Endothelial cell (in vitro differentiated cells): ENCODE measurements at places on chromosomes 11 and 22. TPM values are rescaled to one million over a fixed set of nuclear protein-coding genes. Genes with fewer than 3 reads are reported as not detected.
A peak's percentile ranks its signal among the peaks of the same experiment; 100 is the strongest.

HTR3A gene
- not detected for total RNA-seq

TSPAN32 gene
- total RNA-seq, result 0.23 TPM

DNA sequence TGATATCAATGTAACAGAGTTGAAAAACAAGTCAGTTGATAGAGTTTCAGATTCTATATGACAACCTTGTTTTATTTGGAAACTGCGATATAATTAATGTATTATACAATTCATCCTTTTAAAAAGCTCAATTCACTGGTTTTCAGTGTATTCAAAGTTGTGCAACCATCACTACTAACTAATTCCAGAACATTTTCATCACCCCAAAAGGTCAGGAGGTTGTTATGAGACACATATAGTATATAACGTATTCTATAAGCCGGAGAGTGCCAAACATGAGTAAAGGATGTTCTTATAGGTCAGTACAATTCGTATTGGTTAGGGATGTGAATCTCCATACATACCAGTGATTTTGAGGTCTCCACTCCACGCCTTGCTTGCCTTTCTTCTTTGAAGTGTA, 40.1 kb upstream of the UCP3 start:
- H3K27me3 ChIP-seq, result no peaks in the 10 kb centered on the region
- no peak overlapping the region for H3K4me3 ChIP-seq
- H3K27ac ChIP-seq, result no peak overlapping the region
- H3K4me1 ChIP-seq, result no peaks in the 10 kb centered on the region
- peaks cover 14% of the 10 kb centered on the region for H3K36me3 ChIP-seq

DNA sequence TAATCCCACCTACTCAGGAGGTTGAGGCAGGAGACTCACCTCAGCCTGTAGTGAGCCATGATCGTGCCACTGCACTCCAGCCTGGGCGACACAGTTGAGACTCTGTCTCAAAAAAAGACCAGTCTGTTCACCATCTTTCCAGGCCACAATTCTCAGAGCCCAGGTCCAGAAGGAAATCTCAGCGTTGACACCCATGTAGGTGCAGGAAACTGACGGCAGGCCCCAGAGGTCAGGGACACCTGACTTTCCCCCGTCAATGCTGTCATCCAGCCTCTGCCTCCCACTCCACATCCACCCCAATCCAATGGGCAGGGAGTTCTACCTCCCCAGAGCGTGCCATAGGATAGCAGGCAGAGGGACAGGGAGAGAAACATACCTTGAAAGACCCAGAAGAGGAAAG, 5.9 kb upstream of the GRK2 start:
- peaks cover 14% of the 10 kb centered on the region for H3K27me3 ChIP-seq
- DNase-seq, result no peak
- no peak overlapping the region for H3K27ac ChIP-seq
- H3K4me1 ChIP-seq, result peaks cover 23% of the 10 kb centered on the region
- H3K36me3 ChIP-seq, result peaks cover 22% of the 10 kb centered on the region
- H3K4me3 ChIP-seq, result peak overlapping the region; percentile 65

DNA sequence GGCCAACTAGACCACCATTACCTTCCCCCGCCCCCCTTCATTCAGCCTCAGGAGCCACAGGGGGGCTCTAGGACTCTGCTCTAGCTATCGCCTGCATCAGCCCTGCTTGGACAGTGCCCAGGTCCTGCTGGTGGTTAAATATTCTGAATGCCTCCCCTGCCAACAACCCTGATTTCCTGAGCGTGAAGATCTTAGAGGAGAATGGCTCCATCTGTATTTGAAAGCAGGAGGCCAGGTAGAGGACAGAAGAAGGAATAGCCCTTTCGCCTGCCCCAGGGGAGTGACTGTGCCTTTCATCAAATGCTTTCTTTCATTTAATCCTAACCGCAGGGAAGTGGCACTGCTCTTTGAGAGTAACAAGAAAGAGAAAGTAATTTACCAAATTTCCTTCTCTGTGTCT, 69.2 kb downstream of the ISX start:
- H3K27me3 ChIP-seq, result peaks cover 2% of the 10 kb centered on the region
- no peak overlapping the region for H3K4me3 ChIP-seq
- no peak overlapping the region for H3K27ac ChIP-seq
- peaks cover 12% of the 10 kb centered on the region for H3K4me1 ChIP-seq

DNA sequence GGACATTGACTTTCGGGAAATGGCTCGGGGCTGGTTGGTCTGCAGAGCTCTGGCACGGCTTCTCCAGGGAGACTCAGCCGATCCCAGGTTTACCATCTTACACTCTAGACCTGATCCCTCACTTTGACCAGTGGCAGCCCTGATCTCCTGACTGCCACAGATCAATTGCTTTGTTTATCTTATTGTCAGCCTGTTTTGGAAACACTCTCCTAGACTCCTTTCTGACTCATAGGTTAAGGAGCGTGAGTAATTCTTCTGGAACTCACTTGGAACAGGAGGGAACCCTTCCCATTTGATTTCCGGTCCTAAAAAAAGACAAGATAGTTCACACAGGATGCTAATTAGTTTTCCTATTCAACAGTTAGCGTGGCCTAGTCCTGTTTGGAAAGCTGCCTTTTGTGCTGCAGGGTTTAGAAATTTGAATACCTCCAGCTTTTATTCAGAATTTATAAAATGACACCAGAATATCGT, 16.0 kb upstream of the BMAL1 start:
- H3K27ac ChIP-seq, result no peak overlapping the region
- peaks cover 15% of the 10 kb centered on the region for H3K4me1 ChIP-seq
- peaks cover 5% of the 10 kb centered on the region for H3K27me3 ChIP-seq
- no peak overlapping the region for H3K4me3 ChIP-seq
- no peaks in the 10 kb centered on the region for H3K36me3 ChIP-seq

DNA sequence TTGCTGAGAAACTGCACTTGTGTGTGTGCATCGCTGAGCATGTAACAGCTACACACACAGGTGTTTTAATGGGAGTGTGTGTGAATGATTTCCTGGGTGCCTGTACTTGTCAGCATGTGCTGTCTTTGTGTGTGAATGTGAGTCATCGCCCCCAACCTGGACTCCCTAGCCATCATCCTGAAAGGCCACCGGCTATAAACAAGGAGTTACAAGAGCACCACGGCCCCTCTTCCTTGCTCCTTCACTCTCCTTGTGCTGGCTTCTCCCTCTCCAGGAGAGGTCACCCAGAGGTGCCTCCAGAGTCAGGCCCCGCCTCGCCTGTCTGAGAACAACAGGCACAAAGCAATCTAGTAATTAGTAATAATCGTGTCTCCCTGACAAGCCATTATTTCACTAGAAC, 419.2 kb downstream of the BUD13 start:
- H3K4me1 ChIP-seq, result peaks cover 19% of the 10 kb centered on the region
- peaks cover 6% of the 10 kb centered on the region for H3K27me3 ChIP-seq
- DNase-seq, result no peak
- no peaks in the 10 kb centered on the region for H3K36me3 ChIP-seq

DNA sequence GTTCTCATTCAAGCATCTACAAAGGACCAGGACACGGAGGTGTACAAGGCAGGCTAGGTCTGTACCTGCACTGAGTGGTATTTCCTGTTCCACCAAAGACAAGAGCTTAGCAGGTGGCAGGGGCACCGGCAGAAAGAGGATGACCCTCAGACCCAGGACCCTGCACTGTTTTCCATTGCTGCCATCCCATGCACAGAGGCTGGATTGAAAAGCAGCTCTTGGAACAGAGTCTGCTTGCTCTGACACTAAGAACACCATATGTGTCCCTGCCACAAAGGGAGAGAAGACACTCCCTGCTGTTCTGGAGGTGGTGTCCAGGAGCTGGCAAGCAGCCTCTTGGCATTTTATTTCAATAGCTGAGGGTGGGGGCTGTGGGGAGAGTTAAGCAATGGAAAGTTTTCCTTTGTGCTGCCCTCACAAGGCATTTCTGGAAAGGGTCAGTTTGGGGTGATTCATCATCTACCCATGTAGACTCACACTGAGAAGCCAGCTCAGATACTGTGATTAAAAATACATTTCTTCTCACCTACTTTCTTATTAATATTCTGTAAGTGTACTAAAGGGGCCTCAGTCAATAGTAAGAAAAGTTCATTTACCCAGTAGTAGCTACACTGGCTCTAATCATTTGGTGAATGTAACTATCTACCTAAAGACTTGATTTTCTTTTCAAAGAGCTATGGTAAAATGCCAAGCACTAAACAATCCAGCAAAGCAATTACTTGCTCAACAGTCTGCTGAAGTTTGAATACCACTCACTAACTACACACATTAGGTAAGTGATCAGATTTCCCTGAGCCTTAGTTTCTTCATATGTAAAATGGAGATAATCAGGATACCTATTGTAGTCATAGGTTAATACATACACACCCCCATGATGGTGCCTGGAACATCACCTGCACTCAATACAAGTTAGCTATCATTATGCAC, 55.2 kb downstream of the SLC1A2 start:
- H3K4me1 ChIP-seq, result no peaks in the 10 kb centered on the region
- DNase-seq, result no peak
- no peak overlapping the region for H3K4me3 ChIP-seq
- H3K27me3 ChIP-seq, result peaks cover 3% of the 10 kb centered on the region
- no peaks in the 10 kb centered on the region for H3K36me3 ChIP-seq

- no peaks in the 10 kb centered on the region for H3K36me3 ChIP-seq
- no peak overlapping the region for H3K27ac ChIP-seq
- no peak overlapping the region for H3K4me3 ChIP-seq
- peaks cover 22% of the 10 kb centered on the region for H3K4me1 ChIP-seq
- DNase-seq, result peak; percentile 6
Observed at GRCh38 chr11:79438631-79439409, 2.0 kb downstream of the TENM4 start.

GRCh38 chr11:67158221-67158620, 39.2 kb downstream of the KDM2A start:
- H3K27me3 ChIP-seq, result no peaks in the 10 kb centered on the region
- DNase-seq, result no peak
- no peak overlapping the region for H3K27ac ChIP-seq
- H3K4me1 ChIP-seq, result no peaks in the 10 kb centered on the region

GRCh38 chr11:13053255-13053917, 44.3 kb downstream of the RASSF10 start:
- H3K4me1 ChIP-seq, result peaks cover 16% of the 10 kb centered on the region
- H3K4me3 ChIP-seq, result no peak overlapping the region
- H3K27ac ChIP-seq, result peak overlapping the region; percentile 77
- DNase-seq, result peak; percentile 14
- H3K36me3 ChIP-seq, result no peaks in the 10 kb centered on the region
